Endothelial cell of umbilical vein (primary cell): ENCODE measurements at places on chromosomes 12 and 14. TPM values are rescaled to one million over a fixed set of nuclear protein-coding genes. Genes with fewer than 3 reads are reported as not detected.

- H3K36me3 ChIP-seq: no peaks in the 10 kb centered on the region
- DNase-seq: no peak
- H3K27me3 ChIP-seq: peaks cover 100% of the 10 kb centered on the region
- no peak overlapping the region for H3K4me3 ChIP-seq
Measured at GRCh38 chr14:60512126-60512525, 3.2 kb downstream of the SIX6 start.

Gene PHETA1
- total RNA-seq: 12.9 and 20.0 TPM in 2 replicates

- no peak overlapping the region for H3K27ac ChIP-seq
- no peaks in the 10 kb centered on the region for H3K27me3 ChIP-seq
- no peak overlapping the region for H3K4me3 ChIP-seq
- DNase-seq: peak; percentile 10
Measured at GRCh38 chr12:1234073-1234472, 243.1 kb downstream of the ERC1 start.

Gene ETFBKMT
- 2.4 and 3.1 TPM in 2 replicates for total RNA-seq

GRCh38 chr14:36068777-36069534 lies 107.6 kb downstream of the PTCSC3 start:
- no peaks in the 10 kb centered on the region for H3K27me3 ChIP-seq
- no peak overlapping the region for H3K4me3 ChIP-seq
- no peak overlapping the region for H3K27ac ChIP-seq
- H3K4me1 ChIP-seq: no peaks in the 10 kb centered on the region
- H3K36me3 ChIP-seq: no peaks in the 10 kb centered on the region
